ENCODE measurements at places on chromosomes 6 and 20. TPM values are rescaled to one million over a fixed set of nuclear protein-coding genes. Genes with fewer than 3 reads are reported as not detected.

PRSS35 gene
- 6.7 TPM for total RNA-seq

BYSL gene
- 25.3 TPM for total RNA-seq

ETV7 gene
- 0.18 TPM for total RNA-seq

GRCh38 chr6:87136963-87137362 is 18.4 kb upstream of the ZNF292 start:
- no peak overlapping the region for H3K27ac ChIP-seq
- H3K27me3 ChIP-seq = peaks cover 2% of the 10 kb centered on the region

DNA sequence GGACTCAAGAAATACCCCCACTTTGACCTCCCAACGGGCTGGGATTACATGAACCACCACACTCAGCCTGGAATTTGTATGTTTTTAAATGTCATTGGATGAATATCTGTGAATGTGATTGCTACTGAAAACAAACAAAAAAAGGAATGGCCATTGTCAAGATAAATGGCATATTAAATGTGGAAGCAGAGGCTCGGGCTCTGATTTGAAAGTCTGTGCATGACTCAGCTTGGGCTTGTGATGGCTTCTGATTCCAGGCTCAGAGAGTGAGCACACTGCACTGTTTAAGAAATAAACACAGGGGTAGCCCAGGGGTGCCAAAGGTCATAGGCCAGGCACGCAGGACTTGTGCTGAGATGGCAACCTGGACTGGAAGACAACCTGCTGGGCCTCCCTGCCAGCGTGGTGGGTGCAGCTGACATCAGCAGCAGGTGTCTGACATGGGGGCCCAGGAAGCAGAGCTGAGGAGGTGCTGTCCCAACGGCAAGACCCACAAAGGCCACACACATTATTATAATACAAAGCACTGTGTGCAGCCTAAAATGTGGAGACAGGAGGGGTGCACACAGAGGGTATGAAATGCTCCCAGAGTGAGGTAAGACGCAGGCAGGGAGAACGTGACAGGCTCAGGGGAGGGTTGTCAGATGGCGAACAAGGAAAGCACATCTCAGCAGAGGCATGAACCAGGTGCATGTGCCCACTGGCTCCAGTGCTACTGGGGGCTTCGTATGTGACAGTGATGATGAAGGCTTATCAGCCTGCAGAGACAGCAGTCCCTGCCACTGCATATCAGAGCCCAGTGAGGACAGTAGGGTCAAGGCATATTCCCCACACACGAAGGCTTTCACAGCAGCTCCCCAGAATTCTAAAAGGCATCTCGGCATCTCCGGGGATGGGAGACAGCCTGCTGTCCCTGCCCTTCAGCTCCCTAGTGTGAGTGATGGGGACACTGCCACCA is 169.4 kb downstream of the SYNDIG1 start:
- H3K4me1 ChIP-seq = peaks cover 7% of the 10 kb centered on the region
- DNase-seq = peak; percentile 50
- no peak overlapping the region for H3K4me3 ChIP-seq
- H3K27me3 ChIP-seq = peaks cover 20% of the 10 kb centered on the region
- no peak overlapping the region for H3K27ac ChIP-seq

- peaks cover 31% of the 10 kb centered on the region for H3K27me3 ChIP-seq
- no peak for DNase-seq
- no peaks in the 10 kb centered on the region for H3K4me1 ChIP-seq
- H3K27ac ChIP-seq = no peak overlapping the region
Observed at GRCh38 chr20:63084563-63084927, 77.8 kb upstream of the BHLHE23 start.

- H3K36me3 ChIP-seq = no peaks in the 10 kb centered on the region
- no peak overlapping the region for H3K4me3 ChIP-seq
- no peak overlapping the region for H3K27ac ChIP-seq
- DNase-seq = no peak
Observed at GRCh38 chr6:46501136-46502089, 10.2 kb upstream of the RCAN2 start.

- no peak overlapping the region for H3K4me3 ChIP-seq
- DNase-seq = no peak
- H3K4me1 ChIP-seq = no peaks in the 10 kb centered on the region
- H3K27ac ChIP-seq = no peak overlapping the region
- no peaks in the 10 kb centered on the region for H3K36me3 ChIP-seq
Observed at GRCh38 chr6:141301779-141302178, 830.9 kb upstream of the GJE1 start.

- DNase-seq = peak; percentile 15
- peak within 1 kb of the TSS; percentile 40 for H3K4me3 ChIP-seq
Observed at GRCh38 chr20:9838378-9839295, at the start of gene PAK5. TSS of gene PAK5 (minus strand) at chr20:9839076. CDS start at chr20:9644328, 194,748 bp downstream.

DNA sequence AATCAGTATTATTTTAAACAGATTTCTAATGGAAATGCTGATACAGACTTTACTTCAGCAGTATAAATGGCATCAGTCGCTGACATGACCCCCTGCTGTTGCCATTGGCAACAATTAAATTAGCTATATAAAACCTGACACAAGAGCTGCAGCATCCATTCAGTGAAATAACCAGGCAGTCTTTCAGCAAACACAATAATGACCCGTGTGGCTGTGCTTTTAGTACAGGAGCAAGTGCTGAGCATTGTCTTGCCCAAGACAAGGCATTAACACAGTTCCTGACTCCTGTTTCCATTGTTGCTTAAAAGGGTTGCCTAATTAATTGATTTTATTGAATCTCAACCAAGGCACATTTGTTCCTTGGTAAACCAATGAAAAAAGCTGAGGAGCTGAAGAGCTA is 382.1 kb downstream of the HACE1 start:
- H3K4me1 ChIP-seq = no peaks in the 10 kb centered on the region
- H3K27me3 ChIP-seq = no peaks in the 10 kb centered on the region
- no peak overlapping the region for H3K4me3 ChIP-seq
- no peak for DNase-seq
- H3K36me3 ChIP-seq = no peaks in the 10 kb centered on the region
